ENCODE measurements at places on chromosomes 2 and 18.

DNA sequence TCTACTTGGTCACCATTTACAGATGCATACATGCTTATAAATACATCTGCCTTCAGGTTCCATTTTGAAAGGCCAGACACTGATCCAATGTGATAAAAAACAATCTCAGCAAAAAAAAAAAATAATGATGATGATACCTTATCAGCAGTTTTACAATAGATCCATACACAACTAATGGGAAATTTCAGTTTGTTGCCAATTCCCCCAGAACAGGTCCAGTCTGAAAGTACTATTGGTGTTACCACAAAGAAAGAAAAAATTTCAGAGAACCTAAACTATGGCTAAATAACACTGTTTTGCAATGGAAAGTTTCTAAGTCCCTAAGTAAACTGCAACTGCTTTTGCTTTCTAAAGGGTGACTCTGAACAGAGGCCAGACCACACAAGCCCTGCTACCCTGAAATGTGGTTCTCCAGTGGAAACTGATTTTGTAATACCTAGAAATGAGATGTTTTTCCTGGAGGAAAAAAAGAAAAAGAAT lies 54.1 kb downstream of the LPIN2 start:
- peak; percentile 83 for DNase-seq

GRCh38 chr18:74895686-74896085 lies 298.0 kb downstream of the ZNF407 start:
- DNase-seq = peak; percentile 17

GRCh38 chr2:96532641-96533291 lies 3.8 kb upstream of the ARID5A start:
- no peak for DNase-seq

- no peak for DNase-seq
These were observed 414.9 kb downstream of the SATB2 start for GRCh38 chr2:199042660-199043379.

DNA sequence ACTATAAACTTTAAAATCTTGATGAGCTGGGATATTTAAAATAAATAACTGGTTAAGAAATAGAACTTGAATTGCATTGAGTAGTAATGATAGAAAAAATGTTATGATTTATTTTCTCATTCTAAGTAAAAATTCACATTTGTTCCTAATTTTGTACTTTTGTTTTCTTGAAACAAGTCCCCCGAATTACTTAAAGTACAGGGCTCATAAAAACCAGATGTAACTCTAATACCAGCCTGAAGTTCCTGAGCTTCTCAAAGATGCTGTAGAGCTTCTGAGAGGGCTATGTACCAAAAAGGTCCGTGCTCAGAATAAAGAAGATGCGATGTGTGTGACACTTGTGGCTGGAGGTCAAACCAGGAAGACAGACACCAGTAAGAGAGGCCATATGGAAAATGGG lies 116.1 kb upstream of the TACR1 start:
- DNase-seq = no peak

DNA sequence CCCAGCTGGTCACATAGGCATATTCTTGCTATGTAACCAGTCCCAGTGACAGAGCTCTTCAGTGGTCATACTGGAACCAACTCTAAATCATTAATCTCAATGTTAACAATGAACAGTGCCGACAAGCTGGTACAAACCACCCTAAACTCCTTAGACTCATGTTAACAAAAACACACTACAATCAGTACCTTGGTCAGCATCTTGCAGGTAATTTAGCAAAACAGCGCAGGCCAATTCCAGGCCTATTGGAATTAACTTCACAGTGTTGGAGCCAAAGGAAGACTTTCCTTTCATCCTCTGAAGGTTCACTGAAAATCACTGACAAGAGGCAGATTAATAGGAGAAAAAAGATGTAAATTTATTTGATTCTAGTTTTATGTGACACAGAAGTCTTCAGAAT lies 396.4 kb downstream of the PIK3C3 start:
- no peak for DNase-seq

- peak; percentile 97 for DNase-seq
These were observed 6.3 kb downstream of the TNFAIP6 start for GRCh38 chr2:151363709-151364108.

DNA sequence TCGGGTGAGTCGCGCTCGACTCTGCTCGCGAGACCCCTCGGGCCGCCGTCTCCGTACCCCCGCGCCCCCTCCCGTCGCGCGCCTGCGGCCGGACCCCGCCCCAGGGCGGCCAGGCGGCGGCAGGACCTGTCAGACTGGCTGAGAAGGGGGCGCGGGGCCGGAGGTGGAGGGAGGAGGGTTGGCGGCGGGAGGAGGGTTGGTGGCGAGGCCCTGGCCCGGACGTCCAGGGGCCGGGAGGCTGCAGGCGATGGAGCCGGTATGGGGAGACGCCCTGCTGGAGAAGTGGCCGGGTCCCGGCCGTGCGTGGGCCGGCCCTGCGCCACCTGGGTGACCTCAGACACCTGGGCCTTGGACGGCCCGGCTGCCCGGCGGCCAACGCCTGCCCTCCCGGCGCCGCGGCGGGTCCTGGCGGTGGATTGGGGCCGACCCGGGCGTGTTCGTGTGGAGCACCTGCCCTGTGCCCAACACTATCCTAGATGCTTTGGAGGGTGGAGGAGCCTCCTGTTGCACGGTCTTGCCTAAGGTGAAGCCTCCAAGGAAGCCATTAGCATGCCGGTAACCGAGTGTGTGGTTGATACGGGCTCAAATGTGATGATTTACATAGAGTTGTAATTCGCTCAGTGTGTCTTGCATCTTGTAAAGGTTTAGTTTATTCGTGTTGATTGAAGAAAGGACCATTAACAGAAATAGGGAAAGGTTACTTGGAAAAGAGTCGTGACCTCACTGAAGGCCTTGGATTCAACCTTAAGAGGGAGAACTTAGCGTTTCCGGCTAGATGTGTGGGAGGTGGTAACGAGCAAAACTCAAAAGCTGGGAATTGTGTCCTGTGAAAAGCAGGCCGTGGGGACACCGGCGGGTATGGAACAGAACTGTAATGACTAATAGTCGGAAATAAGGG lies 550 bp downstream of the MYL12B start:
- DNase-seq = peak; percentile 31

DNA sequence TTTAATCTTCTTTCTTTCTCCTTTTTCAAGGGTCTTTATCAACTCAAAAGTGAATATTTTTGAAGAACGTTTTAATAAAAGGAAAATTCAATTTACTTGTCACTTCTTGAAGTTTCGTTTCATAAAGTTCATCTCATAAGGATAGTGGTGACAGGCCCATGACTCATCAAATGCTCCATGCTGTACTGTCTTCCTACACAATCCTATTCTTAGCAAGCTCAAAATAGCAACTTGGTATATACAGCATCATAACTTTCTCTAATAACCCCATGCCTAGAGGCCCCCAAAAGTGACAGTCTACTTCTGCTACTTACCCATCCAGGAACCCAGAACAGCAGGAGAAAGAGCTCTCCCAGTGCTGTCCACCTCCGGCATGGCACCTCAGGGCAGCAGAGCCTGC lies 7.7 kb downstream of the FBXO15 start:
- peak; percentile 93 for DNase-seq
